ENCODE measurements at places on chromosomes 6 and 20.

GRCh38 chr6:138378463-138378862 is 758 bp downstream of the SMIM28 start:
- DNase-seq, result no peak

DNA sequence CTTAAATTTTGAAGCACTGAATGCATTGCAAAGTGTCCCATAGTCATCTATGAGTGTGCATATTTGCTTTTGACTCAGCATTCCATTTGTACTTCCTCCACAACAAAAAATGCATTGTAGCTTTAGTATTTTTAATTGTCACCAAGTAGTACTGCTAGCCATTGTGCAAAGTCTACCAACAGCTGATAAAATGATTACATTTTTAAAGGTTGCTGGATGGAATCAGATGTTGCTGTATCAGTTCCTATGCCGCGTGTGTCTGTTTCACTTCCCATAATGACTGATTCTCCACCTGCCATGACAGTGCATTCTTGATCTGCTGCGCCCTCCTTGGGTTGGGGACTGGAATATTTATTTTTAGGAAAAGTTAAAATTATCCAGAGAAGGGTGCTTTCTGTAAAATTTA is 41.2 kb downstream of the SLX4IP start:
- DNase-seq, result no peak

DNA sequence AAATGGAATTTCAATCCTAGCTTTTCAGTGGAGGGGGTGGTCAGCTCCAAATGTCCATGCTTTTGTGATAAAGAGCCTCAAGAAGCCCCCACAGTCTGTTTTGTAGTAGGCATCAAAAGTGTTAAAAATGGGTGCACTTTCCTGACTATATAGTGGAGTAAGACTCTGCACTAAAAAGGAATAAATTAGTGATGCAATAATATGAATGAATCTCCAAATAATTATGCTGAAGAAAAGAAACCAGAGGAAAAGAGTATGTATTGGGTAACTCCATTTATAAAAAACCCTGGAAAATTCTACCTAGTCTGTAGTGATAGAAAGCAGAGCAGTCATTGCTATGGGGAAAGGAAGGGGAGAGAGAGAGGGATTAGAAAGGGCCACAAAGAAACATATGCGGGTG is 310.4 kb upstream of the SUPT3H start:
- DNase-seq, result no peak

DNA sequence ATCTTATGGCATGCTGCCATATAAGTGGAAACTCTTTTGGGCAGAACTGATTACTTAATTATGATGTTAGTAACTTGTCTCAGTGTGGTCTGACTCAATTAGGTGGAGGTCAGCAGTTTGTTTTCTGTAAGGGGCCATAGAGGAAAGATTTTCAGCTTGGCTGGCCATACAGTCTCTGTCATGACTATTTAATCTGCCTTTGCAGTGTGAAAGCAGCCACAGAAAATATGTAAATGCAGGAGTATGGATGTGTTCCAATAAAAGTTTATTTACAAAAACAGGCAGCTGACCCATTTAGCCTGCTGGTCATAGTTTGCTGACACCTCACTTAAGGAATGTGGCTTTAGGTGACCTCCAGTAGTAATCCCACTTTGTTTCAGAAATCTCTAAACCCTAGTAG is 700.7 kb downstream of the EPM2A start:
- no peak for DNase-seq

- peak; percentile 4 for DNase-seq
Observed at GRCh38 chr20:7094438-7094997, 327.0 kb downstream of the BMP2 start.

DNA sequence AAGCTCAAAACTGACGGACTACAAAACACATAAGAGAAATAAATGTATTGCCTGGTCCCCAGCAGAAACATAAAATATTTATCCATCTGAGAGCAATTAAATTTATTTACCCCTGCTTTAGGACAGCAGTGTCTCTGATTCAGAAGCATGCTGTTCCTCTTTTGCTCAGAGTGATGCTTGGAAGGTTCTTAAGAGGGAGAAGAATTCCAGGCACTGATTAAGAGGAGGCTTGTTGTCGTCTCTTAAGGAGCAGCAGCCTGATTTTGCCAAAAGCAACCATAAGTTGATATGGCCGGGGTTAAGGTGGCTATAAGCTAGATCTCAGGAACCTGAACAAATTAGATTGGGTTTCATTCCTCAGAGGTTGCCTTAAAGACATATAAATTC is 25.8 kb downstream of the CAP2 start:
- DNase-seq, result no peak

DNA sequence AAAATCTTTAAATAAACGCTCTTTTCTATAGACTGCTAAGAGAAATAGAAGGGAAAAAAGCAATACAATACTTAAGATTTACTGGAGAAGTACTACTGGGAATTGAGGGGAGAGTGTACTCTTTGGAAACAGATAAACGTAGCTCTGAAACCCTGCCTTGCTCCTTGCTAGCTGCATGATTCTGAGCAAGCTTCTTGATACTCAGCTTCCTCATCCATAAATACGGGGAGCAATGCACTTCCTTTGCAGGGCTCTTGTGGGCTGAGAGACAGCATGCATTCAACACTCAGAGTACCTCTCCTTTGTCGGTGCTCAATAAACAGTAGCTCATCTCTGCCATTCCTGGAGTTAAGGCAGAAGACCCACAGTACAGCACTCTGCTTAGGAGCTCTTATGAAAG is 159.7 kb downstream of the BTBD9 start:
- DNase-seq, result no peak

DNA sequence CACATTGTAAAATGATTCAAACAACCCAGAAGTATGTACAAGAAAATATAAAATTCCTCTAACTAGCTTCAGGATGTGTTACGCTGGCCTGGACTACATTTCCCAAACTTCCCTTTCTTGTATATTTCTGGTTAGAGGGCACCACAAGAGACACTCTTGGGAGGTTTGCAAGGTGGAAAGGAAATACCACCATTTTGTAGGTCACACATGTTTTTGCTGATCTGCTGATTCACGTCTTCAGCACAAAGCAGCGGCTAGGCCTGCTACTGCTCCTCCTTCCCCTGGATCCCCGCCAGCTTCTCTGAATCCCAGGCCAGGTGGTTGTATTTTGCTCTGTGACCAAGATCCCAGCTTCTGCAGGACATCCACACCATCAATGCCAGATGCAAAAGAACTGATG is 104.2 kb downstream of the AGPAT4 start:
- DNase-seq, result no peak

- DNase-seq, result no peak
Observed at GRCh38 chr6:16040628-16040974, 88.3 kb upstream of the MYLIP start.

GRCh38 chr20:23435626-23436539 is 3.6 kb upstream of the CSTL1 start:
- DNase-seq, result no peak

Measured in foreskin melanocyte (primary cell).